Effector memory CD8-positive, alpha-beta T cell (primary cell): ENCODE measurements at places on chromosomes 4 and X.

DNA sequence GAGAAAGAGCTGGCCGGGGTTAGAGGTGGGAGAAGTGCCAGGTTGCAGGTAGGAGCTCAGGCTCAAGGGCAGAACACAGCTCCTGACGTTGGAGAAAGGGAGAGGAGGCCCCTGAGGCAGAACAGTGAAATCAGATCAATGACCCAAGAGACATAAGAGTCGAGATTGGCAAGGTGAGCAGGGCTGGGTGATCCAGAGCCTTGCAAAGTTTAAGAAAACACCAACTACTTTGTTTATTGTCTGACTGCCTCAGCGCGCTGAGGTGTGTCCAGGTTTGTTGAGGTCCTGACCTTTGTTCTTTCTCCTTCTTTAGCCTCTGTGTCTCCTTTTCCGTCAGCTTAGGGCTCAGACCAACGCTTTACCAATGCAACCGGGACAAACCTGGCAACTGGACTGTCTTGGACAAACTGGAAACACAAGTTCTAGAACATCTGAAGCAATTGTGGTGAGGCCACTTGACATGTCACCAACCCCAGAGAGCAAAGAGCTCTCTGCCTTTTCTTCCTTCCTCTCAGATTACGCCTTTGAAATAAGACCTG is 28.3 kb downstream of the CHRNA9 start:
- DNase-seq, result no peak

DNA sequence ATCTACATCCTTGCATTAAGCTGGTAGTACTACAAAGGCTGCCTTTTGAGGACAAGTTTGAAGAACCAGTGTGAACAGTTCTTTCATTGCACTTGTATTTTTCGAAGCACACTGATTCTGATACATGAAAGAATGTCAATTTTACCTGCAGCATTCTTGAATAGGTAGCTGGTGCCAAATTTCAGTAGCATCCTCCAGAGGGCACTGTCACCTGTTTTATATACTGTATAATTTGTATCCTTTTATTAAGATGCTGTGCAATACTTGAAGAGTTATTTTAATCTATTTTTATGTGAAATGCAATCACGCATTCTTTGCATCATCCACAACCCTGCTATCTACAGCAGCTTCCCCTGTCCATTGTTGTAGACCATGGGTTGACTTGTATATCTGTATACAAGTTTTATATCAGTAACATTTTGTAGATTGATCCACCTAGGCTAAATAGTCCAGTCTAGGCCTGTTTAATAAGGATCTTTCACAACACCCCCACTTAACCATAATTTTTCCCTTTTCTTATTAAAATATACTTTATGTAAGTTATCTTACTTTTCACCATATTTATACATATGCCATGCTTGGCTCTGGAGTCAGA is 325.7 kb downstream of the PCDH7 start:
- no peak for DNase-seq

GRCh38 chr4:122701061-122701460 is 31.4 kb upstream of the BBS12 start:
- no peak for DNase-seq

GRCh38 chrX:9338986-9339385 is 125.9 kb upstream of the TBL1X start:
- DNase-seq, result no peak

GRCh38 chrX:3271183-3271833 is 75.1 kb downstream of the MXRA5 start:
- DNase-seq, result no peak

- no peak for DNase-seq
These were observed 70.3 kb upstream of the MBNL3 start for GRCh38 chrX:132559101-132559500.

DNA sequence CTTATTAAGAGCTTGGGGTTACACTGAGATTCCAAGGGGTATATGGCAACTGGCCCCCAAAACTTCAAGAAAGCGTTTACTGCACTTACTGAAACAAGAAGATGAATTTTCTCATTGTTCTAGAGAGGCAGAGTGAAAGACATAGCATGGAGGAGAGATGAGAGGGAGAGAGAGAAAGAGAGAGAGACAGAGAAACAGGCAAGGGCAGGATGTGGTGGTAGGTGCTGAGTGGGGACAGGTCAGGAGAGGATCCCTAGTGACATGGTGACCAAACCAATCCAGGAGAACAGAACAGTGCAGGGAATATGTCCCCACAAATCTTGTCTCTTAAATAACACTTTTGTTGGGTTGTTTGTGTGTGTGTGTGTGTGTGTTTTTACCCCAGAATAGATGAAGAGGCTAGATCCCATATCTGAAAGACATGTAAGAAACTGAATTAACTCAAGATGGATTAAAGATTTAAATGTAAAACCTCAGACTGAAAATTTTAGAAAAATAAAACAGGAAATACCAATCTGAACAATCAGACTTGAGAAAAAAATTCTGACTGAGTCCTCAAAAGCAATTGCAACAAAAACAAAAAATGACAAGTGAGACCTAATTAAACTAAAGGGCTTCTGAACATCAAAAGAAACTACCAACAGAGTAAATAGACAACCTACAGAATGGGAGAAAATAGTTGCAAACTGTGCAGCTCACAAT is 202.2 kb downstream of the QDPR start:
- DNase-seq, result no peak

- no peak for DNase-seq
These were observed 233.4 kb downstream of the CFAP299 start for GRCh38 chr4:80568891-80569290.

DNA sequence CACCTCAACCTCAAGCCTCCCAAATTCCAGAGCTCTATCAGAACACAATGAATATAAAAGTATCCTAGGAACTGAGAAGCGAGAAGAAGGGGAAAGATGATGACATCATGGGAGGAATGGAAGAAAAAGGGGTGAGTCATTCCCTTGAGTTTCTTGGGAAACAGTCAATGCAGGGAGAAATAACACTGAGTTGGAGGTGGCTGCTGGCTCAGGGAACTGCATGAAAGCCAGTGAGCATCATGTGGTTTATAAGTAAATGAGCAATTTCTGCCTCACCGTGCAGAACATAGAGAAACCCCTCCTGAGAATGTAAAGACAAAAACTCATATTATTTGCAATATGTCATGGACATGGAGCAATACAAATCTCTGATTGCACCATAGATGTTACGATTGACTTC is 73.3 kb downstream of the SHOX start:
- DNase-seq, result no peak

- no peak for DNase-seq
These were observed 9.8 kb downstream of the ZIC3 start for GRCh38 chrX:137575596-137576255.

DNA sequence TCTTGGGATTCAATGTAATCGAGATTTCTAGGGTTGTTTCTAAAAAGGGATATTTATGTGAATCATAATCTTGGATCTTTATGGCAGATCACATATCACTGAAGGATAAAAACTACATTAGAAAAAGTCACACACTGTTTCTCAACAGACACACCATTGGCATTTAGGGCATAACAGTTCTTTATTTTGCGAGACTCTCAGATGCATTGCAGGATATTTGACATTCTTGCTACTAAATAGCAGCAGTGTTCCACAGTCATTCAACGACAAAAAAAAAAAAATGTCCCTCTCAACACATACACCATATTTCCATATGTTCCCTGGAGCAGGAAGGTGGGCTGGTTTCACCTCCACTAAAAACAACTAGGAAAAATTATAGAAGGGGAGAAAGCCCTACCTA is 243.4 kb upstream of the PCDH18 start:
- no peak for DNase-seq

DNA sequence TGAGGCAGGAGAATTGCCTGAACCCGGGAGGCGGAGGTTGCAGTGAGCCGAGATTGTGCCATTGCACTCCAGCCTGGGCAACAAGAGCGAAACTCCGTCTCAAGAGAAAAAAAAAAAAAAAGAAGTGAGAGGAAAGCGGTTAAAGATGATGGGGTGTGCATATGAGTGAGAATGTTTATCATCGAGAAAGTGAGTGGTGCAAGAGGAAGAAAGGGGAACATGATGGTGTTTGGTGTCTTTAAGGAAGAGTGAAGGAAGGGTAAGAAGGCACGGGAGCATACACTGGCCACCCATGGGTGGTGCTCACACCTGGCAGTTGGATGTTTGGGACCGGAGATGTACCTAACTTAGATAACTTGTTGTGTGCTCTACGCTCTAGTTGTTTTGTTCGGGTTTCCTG is 62.2 kb downstream of the STOX2 start:
- no peak for DNase-seq

DNA sequence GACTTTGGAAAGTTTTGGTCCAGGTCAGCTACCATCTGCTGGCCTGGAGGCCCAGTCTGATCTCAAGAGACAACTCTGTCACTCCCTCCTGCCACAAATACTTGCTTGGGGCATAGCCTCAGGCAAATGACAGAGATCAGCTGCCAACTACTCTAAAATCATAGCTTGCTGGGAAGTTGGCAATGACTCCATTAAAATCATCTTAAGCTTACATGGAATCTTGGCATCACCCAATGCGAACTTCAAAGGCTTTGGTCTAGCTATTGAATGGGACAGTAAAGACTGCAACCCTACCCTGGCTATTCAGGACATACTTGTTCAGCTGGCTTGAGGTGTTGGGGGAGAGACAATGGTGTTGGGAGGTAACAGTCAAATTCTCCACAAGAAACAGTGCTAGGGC is 7.0 kb upstream of the USO1 start:
- no peak for DNase-seq
